ENCODE measurements at places on chromosomes 3 and 15.

GRCh38 chr15:71411538-71412482, 296.5 kb downstream of the THSD4 start:
- DNase-seq = no peak

DNA sequence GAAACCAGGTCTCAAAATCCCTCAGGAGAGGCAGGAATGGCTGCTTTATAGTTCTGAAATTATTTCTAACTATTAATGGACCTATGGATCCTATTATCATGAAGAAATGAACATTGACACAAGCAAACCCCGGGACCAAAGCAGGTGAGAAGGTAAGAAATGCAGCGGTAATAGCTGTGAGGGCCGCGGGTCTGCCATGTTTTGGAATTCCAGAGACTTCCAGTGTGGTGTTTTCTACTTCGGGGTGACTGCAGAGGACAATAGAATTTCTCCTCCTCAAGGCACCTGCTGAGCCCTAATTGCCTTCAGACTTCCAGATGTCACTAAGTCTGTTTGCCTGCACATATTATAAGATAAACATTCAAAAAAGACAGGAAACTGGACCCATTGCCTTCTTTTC, 437.4 kb downstream of the GABRG3 start:
- no peak for DNase-seq

- DNase-seq = no peak
Measured at GRCh38 chr15:87167055-87167454, 1087.4 kb downstream of the AGBL1 start.

GRCh38 chr3:161208931-161209330, 12.2 kb upstream of the NMD3 start:
- no peak for DNase-seq

- DNase-seq = no peak
Measured at GRCh38 chr3:165378761-165379160, 182.6 kb upstream of the SLITRK3 start.

DNA sequence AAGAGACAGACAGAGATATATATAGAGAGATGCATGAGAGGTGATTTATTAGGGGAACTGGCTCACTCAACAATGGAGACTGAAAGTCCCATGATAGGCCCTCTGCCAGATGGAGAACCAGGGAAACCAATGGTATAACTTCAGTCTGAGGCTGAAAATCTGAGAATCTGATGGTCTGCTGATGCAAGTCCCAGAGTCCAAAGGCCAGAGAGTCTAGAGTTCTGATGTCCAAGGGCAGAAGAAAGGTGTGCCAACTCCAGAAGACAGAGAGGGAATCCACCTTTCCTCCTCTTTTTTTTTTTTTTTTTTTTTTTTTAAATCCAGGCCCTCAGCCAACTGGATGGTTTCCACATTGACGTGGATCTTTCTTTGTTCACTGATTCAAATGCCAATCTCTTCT, 197.9 kb upstream of the MEIS2 start:
- DNase-seq = no peak

DNA sequence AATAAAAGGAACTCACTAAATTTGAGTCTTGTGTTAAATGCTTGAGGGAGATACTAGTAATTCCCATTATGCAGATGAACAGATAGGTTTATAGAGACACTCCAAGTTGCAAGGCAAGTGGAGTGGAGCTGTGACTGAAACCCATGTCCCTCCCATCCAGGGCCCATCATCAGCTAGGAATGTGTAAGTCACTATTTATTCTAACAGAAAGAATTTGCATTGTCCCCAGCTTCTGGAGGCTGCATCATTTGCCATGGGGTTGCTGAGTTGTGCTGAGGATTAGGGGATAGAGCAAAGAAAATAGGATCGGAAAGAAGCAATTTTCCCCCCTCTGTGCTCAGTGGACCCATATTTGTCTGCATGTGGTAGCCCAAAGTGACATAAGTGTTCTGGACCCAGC, 197.4 kb upstream of the RGMA start:
- DNase-seq = no peak

GRCh38 chr3:123085293-123085931, 18.6 kb downstream of the PDIA5 start:
- no peak for DNase-seq

- DNase-seq = no peak
Measured at GRCh38 chr15:29672923-29673809, 149.1 kb downstream of the TJP1 start.

DNA sequence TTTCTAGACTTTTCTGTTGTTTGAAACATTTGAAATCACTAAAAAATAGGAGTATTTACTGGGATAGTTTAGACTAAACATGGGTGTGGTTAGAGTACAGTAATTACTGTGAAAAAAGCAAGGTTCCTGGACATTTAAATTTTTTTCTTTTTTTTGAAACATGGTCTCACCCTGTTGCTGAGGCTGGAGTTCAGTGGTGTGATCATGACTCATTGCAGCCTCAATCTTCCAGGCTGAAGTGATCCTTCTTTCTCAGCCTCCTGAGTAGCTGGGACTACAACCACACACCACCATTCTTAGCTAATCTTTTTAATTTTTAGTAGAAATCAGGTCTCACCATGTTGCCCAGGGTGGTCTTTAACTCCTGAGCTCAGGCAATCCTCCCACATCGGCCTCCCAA, 20.4 kb upstream of the CELF6 start:
- no peak for DNase-seq

DNA sequence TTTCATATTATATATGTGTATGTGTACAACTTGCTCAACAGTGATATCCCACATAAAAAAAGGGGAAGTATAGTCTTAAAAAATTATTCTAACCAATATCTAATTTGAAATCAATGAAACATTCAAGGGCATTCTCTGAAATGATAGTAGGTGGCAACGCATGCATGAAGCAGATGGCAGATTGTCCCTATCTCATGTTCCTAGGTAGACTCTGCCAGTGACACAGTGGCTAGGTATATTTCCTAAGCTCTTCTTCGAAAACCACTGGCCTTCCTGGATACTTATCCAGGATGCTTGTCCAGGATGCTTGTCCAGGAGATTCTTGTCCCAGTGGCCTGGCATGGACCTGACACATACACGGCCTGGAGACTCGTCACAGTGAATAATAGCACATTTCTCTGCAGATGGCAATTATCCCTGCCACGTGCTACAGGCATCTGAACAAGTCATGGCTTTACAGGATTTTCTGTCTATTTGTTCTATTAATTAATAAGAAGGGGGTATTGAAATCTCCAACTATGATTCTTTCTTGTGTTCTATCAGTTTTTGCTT, 54.9 kb downstream of the OCA2 start:
- no peak for DNase-seq

DNA sequence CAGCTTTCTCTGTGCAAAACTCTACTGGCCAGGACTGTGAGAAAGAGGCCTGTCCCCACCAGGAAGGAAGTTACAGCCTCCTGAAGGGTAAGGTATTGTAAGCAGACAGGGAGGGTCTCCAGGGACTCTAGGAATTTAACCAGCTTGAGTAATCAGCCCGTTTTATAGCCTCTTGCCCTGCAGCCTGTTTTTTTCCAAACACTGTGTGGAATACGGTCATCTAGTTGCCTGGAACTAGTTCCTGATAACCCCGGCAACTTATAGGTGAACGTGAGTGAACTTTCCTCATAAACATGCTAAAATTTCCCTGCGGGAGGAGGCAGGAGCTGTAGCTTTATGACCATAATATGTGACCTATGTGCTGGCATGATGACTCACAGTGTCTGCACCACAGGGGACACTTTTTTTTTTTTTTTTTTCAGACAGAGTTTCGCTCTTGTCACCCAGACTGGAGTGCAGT, 60.1 kb upstream of the DAZL start:
- DNase-seq = no peak

- no peak for DNase-seq
Measured at GRCh38 chr15:67639591-67639990, 97.1 kb downstream of the MAP2K5 start.

- no peak for DNase-seq
Measured at GRCh38 chr3:73018790-73019441, 22.3 kb downstream of the PPP4R2 start.

- no peak for DNase-seq
Measured at GRCh38 chr3:139439278-139439677, 37.0 kb downstream of the RBP2 start.

GRCh38 chr15:53522991-53523390, 236.5 kb downstream of the WDR72 start:
- no peak for DNase-seq

DNA sequence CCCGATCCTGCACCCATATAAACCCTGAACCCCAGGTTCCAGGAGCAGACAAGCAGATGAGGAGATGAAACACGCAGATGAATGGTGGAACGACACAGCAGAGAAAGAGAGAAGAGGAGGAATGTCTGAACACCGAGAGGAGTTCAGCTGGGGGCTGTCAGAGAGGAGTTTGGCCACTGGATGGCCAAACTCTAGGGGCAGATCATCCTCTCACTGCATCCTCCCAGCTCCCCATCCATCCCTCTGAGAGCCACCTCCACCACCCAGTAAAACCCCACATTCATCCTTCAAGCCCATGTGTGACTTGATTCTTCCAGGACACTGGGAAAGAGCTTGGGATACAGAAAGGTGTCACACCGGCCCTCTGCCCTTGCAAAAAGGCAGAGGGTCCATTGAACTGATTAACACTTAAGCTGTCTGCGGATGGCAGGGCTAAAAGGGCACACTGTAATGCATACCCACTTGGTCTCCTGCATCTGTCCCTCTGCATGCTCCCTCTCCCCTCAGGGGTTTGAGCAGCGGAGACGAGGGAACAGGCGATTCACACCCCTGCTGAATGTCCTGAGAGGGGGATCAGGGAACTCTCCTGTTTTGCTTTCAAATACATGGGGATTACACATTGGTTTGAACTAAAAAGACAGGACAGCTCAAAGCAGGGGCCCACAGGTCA, 53.8 kb downstream of the TMED3 start:
- no peak for DNase-seq

GRCh38 chr15:36585774-36586173, 6.3 kb downstream of the CDIN1 start:
- DNase-seq = no peak

DNA sequence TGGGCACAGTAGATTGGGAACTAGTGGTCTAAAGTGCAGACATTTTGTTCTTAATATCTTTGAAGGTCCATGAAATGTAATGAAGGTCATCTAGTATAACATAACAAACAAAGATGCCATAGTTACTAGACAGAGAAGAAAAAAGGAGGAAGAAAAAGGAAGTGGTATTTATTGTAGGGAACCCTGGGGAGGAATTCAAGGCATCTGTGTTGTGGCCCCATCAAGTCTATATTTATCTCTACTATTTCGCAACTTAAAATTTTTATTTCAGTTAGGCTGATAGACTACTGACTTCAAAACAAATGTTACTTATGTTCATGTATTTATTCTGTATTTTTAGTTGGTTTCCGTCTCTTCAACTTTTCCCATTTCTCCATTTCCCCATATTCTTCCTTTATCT, 48.9 kb upstream of the ZDHHC23 start:
- DNase-seq = no peak

DNA sequence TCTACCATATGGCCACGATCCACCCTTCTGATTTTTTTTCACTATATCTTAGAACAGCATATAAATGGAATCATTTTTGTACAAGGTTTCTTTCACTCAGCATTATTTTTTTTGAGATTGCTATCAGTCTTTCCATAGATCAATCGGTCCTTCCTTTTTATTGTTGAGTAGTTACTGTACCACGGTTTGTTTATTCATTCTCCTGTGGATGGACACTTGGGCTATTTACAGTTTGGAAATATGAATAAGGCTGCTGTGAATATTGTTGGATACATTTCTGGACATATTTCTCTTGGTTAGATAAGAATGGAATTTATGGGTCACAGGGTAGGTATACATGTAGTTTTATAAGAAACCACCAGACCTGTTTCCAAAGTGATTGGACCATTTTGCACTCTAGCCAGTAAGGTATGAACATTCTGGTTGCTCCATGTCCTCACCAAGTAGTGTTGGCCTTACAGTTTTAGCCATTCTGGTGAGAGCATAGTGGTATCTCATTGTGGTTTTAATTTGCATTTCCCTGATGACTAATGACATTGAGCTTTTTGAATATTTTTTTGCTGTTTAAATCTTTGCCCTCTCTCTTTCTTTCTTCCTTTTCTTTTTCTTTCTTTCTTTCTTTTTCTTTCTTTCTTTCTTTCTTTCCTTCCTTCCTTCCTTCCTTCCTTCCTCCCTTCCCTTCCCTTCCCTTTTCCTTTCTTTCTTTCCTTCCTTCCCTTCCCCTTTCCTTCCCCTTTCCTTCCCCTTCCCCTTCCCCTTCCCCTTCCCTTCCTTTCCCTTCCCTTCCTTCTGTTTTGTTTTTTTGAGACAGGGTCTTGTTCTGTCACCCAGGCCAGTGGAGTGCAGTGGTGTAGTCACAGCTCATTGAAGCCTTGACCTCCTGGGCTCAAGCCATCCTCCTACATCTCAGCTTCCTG, 49.2 kb downstream of the LRRK1 start:
- no peak for DNase-seq

DNA sequence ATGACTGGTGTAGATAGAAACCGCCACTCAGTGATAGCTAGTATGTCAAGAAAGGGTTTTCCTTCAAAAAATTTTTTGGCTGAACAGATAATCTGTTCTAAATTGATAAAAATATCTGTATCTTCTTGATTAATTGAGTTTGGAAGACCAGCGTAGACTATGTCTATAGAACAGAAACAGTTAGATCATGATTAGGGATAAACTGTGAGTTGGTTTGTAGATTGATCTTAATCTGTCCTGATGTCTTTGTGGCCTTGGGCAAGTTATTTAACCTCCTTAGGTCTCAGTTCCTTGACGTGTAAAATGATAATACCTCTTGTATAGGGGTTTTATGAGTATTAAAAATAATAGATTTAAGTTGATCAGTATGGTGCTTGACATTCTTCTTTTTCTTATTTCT, 4.7 kb downstream of the NFKBIZ start:
- no peak for DNase-seq

GRCh38 chr3:13009132-13009945, 63.9 kb downstream of the IQSEC1 start:
- DNase-seq = no peak

GRCh38 chr3:15728766-15729165, 69.0 kb downstream of the ANKRD28 start:
- no peak for DNase-seq

DNA sequence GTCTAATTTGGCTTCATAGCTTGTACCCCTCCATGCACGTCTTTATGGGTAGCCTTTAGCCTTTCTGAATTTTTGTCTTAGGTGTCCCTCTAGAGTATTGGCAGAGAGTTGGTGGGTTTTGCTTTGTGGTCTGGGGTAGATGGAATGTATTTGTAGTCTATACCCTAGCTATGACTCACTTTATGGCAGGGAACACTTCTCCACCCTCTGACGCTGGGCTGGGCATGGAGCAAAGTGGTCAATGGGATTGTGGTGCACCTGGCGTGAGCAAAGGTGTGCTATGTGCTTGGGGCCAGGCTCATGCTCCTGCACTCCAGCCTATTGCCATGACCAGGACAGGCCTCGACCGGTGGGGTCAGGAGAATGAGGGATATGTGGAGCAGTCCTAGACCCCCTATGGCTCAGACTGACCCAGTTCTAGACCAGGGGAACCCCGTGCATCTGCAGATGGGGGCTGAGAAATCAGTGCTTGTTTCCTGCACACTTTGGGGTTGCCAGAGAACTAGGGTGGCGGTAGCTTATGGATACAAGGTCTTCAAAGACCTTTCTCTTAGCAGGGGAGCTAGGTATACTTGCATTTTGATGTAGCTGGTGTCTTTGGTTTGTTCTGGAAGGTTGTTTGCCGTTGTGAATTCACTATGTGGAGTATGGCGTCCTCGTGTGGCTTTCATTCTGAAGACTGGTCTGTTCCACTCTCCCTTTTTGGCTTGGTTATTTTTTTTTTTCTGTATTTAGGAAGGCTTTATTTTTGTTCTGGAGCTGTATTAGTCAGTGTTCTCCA, 49.4 kb upstream of the RPL32 start:
- DNase-seq = no peak

Data from endothelial cell (in vitro differentiated cells).